Adrenal gland (tissue), 19 donors: ENCODE measurements at places on chromosomes 11 and 22. TPM values are rescaled to one million over a fixed set of nuclear protein-coding genes. Genes with fewer than 3 reads are reported as not detected.

DNA sequence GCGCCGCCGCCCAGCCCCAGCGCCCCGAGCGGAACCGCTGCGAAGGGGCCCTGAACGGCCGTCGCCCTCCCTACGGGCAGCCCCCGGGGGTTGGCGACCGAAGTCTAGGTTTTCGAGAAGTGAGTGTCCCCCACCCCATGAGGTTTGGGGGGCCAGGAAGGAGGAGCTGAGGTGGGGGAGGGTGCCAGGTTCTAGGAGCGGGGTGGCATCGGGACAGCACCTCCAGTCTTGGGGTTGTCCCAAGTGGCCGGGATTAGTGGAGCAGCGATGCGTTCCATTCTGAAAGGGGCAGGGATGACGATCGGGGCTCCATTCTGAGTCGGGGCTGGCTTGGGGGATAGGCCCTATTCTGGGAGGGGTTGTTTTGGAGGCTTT, 408 bp downstream of the PPP2R5B start:
- H3K4me3 ChIP-seq = peak overlapping the region; percentile 35
- peak overlapping the region; percentile 85 for H3K27ac ChIP-seq
- no peaks in the 10 kb centered on the region for H3K27me3 ChIP-seq
- peaks cover 19% of the 10 kb centered on the region for H3K4me1 ChIP-seq
- DNase-seq = no peak

DNA sequence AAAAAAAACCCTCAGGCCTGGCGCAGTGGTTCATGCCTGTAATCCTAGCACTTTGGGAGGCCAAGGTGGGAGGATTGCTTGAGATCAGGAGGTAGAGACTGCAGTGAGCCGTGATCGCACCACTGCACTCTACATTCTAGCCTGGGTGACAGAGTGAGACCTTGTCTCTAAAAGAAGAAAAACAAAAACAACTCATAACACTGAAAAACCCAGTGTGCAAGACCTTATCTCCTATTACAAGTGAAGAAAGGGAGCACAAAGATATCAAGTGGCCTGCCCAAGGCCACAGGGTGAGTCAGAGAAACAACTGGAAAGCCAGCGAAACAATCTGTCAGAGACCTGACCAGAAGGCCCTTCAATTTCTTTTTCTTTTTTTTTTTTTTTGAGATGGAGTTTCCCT, 2.5 kb downstream of the TXN2 start:
- H3K4me1 ChIP-seq = peaks cover 40% of the 10 kb centered on the region
- peak; percentile 87 for DNase-seq
- peaks cover 54% of the 10 kb centered on the region for H3K36me3 ChIP-seq
- no peak overlapping the region for H3K4me3 ChIP-seq
- peak overlapping the region; percentile 80 for H3K27ac ChIP-seq
- H3K27me3 ChIP-seq = no peaks in the 10 kb centered on the region

- H3K4me3 ChIP-seq = no peak overlapping the region
- no peaks in the 10 kb centered on the region for H3K36me3 ChIP-seq
Measured at GRCh38 chr22:42336527-42337227, 66.2 kb upstream of the TCF20 start.

- no peak overlapping the region for H3K4me3 ChIP-seq
- no peaks in the 10 kb centered on the region for H3K27me3 ChIP-seq
- H3K36me3 ChIP-seq = no peaks in the 10 kb centered on the region
Measured at GRCh38 chr11:113034576-113034975, 73.4 kb downstream of the NCAM1 start.

DNA sequence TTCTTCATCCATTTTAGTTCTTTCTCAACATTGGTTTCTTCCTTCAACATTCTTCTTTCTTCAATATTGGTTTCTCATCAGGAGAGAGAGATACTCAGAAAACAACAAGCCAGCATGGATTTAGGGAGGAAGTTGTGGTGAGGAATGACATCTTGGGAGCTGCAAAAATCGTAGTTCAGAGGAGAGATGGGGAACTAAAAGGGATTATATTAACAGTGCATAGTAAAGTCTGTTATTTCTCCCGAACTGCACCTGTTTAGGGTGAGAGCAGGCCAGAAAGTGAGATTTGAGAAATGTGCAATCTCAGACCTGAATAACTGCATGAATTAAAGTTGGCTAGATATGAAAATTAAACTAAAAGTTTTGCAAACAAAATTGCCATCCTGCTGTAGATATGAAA, 94.5 kb downstream of the CASP12 start:
- H3K4me3 ChIP-seq = no peak overlapping the region
- no peaks in the 10 kb centered on the region for H3K36me3 ChIP-seq

- DNase-seq = no peak
- no peak overlapping the region for H3K27ac ChIP-seq
- no peaks in the 10 kb centered on the region for H3K27me3 ChIP-seq
- no peaks in the 10 kb centered on the region for H3K36me3 ChIP-seq
Measured at GRCh38 chr11:129249923-129250322, 57.8 kb upstream of the ARHGAP32 start.

GRCh38 chr22:39245130-39246039, 603 bp upstream of the PDGFB start:
- DNase-seq = no peak
- H3K4me3 ChIP-seq = no peak overlapping the region
- H3K27me3 ChIP-seq = no peaks in the 10 kb centered on the region
- no peak overlapping the region for H3K27ac ChIP-seq
- peaks cover 27% of the 10 kb centered on the region for H3K4me1 ChIP-seq

- H3K36me3 ChIP-seq = no peaks in the 10 kb centered on the region
- H3K4me1 ChIP-seq = no peaks in the 10 kb centered on the region
- no peak overlapping the region for H3K4me3 ChIP-seq
- no peaks in the 10 kb centered on the region for H3K27me3 ChIP-seq
- DNase-seq = no peak
Measured at GRCh38 chr11:129458278-129458677, 82.6 kb downstream of the BARX2 start.

DNA sequence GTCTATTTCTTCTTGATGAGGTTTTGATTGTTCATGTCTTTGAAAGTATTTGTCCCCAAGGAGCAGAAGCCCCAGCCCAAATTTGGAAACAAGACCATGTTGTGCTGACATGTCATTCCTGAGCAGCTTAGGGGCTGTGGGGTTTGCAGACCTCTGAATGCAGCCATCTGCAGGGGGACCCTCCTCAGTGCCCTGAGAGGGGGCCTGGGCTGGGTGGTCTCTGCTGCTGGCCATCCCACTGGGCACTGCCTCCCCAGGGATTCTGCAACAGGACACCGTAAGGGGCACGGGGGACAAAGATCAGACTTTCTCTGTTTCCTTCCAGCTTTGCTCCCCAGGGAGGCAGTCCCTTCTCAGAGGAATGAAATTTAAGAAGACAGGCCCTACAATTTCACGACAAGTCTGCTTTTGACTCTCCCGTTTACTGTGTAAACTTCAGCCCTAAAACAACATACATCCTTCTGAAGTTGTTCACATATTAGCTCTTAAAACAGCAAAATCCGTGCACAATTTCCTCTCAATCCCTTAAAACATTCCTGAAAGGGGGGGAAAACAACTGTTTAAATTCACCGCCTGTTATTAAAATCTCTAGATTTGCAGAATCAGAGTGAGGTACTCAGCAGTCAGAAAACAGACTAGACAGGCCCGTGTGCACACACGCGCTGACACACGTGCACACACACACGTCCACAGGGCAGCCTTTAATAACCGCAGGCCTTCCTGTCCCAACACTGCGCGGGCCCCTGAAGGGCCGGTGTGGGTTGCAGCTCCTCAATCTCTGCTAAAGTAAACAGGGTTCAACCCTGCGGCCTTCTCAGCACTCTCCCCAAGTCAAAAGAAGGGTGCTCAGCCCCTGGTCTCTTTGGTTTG, 109.8 kb downstream of the KCNQ1 start:
- H3K36me3 ChIP-seq = no peaks in the 10 kb centered on the region
- no peak overlapping the region for H3K4me3 ChIP-seq
- DNase-seq = no peak
- peaks cover 18% of the 10 kb centered on the region for H3K4me1 ChIP-seq
- no peaks in the 10 kb centered on the region for H3K27me3 ChIP-seq

The EMSY gene
- total RNA-seq = 48.0 TPM

The EHF gene
- total RNA-seq = 0.43 TPM

The RAG1 gene
- total RNA-seq = 1.1 TPM

The ZNF215 gene
- 2.6 TPM for total RNA-seq
